ENCODE measurements at places on chromosomes 2 and 18.

DNA sequence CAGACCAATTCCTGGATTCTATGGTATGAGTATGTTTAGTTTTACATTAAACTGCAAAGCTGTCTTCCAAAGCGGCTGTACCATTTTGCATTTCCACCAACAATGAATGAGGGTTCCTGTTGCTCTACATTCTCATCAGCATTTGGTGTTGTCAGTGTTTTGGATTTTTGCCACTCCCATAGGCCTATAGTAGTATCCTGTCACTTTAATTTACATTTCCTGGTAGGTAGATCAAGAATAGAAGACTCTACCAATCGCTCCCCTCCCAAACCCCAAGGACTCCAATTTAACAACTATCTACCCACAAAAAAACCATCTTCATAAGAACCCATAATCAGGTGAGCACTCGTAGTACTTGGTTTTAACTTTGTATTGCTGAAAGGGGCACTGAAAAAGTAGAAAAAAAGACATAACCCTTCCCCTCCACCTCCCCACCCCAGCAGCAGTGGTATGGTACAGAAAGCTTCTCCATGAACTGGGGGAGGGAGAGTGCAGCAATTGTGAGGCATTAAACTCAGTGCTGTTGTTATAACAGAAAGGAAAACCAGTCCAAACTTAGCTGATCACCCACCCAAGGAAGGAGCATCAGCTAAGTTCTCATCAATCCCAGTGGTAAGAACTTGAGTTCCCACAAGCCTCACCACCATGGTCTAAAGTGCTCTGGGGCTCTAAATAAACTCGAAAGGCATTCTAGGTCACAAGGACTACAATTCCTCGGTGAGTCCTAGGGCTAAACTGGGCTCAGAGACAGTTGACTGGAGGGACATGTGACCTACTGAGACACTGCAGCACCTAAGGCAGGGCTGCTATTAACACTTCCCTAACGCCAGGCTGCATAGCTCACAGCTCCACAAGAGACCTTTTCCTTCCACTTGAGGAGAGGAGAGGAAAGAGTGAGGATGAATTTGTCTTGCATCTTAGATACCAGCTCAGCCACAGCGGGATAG is 35.5 kb upstream of the CYTIP start:
- DNase-seq = no peak

- DNase-seq = no peak
These were observed at the start of gene SIGLEC15 for GRCh38 chr18:45825258-45826044. SIGLEC15 (plus strand) TSS chr18:45825675; CDS start chr18:45825729, 54 bp downstream.

- no peak for DNase-seq
These were observed 60.6 kb downstream of the SEMA4F start for GRCh38 chr2:74714691-74715080.

GRCh38 chr2:155714983-155715382 is 617.5 kb downstream of the NR4A2 start:
- DNase-seq = no peak

DNA sequence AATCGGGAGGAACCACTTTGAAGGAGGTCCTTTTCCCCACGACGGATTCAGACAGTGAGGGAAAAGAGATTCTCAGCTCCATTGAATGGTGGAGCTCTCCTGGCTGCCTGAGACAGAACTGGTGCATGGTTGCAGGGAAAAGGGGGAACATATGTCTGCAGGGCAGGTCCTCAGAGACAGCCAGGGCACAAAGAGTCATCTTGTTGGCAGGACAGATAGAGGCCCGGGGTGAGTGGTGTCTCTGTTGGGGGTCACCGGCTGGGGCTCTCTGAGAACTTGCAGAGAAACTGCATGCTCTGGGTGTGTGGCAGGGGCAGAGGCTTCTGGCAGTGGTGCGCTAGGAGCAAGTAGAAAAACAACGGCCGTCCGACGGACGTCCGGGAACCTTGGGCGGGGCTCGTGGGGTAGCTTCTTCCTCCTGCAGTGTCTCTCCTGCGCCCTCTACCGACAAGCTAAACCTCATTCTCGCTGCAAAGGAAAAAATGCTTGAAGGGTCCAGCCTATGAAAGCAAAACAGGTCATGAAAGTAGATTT is 94.3 kb downstream of the CDCA7 start:
- peak; percentile 18 for DNase-seq

All from T-helper 22 cell (primary cell).